ENCODE measurements at places on chromosomes 7 and 10.
A peak's percentile ranks its signal among the peaks of the same experiment; 100 is the strongest.

DNA sequence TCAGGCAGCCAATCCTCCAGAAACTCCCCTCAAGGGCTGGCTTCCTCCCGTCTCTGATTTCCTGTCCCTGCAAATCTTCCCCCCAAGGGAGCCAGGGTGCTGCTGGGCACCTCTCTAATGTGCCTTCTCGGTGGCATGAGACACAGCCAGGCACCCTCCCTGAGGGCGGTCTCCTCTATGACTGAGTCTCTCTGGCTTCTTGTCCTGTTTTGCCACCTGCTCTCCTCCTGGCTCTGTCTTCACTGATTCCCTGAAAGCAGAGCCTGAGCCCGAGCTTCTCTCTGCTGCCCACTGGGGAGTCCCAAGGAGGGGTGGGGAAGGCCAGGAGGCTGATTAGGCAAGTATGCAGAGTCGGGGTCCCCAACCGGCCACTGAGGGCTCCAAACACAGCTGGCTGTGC lies 60.4 kb upstream of the INSIG1 start:
- DNase-seq: no peak

DNA sequence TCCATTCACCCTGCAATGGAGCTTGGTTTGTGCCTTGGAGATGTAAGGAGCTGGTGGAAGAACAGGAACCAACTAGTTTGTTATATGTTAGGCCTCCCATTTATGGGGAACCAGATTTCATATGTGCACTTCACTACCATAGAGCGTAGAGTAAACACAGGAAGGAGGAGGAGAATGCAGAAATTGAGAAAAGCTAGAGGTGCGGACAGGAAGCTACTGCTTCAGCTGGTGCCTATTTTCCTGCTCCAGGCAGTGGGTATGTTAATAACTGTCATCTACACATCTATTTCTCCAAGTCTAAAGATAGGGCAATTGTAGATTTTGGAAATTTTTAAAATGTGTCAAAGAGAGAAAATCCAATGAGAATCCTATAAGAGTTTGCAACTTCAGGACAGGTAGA lies 482.2 kb downstream of the PLXDC2 start:
- DNase-seq: no peak

- no peak for DNase-seq
These were observed 917.0 kb downstream of the TYW1 start for GRCh38 chr7:67913604-67914003.

GRCh38 chr7:38822549-38822948 lies 86.4 kb downstream of the VPS41 start:
- DNase-seq: no peak

DNA sequence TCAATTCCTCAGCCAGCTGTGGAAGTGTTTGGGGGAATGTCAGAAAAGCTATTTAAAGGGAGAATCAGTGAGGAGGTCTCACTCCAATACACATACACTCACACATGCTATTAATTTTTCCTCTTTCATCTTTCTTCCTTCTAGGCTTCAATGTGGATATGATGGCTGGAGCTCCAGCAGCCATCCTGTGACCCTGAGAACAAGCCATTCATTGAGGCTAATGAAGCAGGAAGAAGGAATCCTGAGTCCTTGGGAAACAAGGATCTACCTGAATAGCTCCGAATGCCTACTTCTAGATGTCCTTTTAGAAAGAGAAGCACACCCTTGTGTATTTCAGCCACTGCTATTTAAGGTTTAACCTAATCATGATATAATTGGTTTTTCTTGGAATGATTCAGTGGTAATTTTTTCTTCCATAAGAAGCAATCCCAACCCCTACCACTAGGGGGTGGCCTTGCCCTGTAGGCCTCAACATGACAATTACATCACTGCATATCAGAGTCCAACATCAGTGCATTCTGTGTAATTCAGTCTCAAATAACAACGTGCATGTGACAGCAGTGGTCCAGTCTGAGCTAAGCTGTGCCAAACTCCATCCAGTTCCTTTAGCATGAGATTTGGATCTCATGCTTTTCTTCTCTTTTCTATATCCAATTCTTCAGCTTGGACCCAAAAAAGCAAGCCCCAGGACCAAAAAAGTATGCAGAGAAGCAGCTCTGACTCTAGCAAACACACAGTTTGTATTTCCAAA lies 85.3 kb upstream of the ANKRD1 start:
- peak; percentile 36 for DNase-seq

GRCh38 chr10:60534761-60535389 lies 145.2 kb upstream of the ANK3 start:
- DNase-seq: no peak

- DNase-seq: peak; percentile 28
These were observed 22.2 kb upstream of the PARP12 start for GRCh38 chr7:140084972-140085371.

GRCh38 chr10:36450380-36450779 lies 675.0 kb upstream of the ANKRD30A start:
- DNase-seq: no peak

GRCh38 chr7:35026150-35026549 lies 11.1 kb downstream of the DPY19L1 start:
- DNase-seq: no peak

GRCh38 chr7:31735991-31736982 lies 49.3 kb downstream of the PPP1R17 start:
- peak; percentile 10 for DNase-seq

GRCh38 chr10:74297389-74298080 lies 146.5 kb downstream of the ADK start:
- DNase-seq: no peak

DNA sequence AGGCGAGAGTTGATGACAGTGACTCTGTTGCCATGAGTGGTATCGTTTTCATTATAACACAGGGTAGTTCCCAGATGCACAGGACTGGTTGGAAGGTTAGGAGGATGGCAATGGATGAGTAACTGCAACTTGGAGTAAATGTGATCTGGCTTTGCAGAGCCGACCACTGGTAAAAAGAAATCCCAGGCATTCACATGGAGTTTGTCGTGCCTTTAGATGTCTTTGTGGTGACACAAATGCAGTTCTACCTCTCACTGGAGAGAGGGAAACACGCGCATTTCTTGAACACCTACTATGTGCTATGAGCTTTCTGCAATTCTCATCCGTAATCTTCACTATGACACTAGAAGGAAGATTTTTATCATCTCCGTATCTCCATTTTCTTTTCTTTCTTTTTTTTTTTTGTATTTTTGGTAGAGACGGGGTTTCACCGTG lies 1.7 kb upstream of the MNX1 start:
- no peak for DNase-seq

DNA sequence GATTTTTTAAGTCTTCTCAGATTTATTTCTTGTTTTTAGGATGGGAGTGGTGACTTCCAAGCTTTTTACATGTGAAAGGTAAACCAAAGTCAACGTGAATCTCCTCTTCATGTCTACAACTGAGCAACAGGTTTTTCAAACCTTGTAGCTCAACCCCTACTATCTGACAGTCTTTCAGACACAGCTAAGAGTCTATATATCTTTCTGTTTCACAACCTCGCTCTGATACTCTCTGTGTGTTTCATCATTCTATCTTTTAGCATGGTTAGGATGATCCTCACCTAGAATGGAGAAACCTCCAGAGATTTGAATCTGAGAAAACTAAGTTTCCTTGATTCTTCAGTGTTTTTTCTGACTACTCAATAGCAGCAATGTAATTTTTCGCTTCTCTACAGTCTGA lies 96.1 kb downstream of the EPDR1 start:
- DNase-seq: no peak

- DNase-seq: no peak
These were observed 22.0 kb upstream of the FZD1 start for GRCh38 chr7:91242097-91242844.

DNA sequence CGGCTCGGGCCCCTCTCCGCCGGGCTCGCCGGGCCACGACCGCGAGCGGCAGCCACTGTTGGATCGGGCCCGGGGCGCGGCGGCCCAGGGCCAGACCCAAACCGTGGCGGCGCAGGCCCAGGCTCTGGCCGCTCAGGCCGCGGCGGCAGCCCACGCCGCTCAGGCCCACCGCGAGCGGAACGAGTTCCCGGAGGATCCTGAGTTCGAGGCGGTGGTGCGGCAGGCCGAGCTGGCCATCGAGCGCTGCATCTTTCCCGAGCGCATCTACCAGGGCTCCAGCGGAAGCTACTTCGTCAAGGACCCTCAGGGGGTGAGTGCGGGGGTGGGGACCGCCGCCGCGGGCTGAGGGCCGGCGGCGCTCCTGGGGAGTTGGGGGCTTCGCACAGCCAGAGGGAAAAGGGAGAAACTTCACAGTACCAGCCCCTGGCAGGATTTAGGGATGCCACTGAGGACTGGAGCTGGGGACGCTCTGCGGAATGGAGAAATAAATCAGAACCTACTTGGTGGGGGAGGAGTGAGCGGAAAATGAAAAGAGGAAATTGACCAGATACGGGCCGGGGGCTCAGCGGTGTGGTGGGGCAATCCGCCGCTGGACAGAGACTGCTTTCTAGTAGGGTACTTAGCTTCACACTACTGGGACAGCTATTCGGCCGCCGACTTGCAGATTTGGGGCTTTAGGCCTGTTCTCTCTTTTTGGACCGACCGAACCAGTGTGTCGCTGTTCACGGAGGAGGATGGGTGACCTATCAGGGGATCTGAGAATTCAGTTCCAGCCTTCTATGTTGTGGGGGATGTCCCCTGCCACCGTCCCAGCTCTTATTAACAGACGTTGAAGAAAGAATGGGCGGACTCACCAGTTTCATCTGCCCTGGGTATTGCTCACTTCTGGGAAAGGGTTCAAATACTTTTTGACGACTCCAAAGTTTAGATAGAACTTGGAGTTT lies 669 bp downstream of the PI4K2A start:
- DNase-seq: no peak

GRCh38 chr7:19364950-19365349 lies 219.7 kb upstream of the FERD3L start:
- no peak for DNase-seq

DNA sequence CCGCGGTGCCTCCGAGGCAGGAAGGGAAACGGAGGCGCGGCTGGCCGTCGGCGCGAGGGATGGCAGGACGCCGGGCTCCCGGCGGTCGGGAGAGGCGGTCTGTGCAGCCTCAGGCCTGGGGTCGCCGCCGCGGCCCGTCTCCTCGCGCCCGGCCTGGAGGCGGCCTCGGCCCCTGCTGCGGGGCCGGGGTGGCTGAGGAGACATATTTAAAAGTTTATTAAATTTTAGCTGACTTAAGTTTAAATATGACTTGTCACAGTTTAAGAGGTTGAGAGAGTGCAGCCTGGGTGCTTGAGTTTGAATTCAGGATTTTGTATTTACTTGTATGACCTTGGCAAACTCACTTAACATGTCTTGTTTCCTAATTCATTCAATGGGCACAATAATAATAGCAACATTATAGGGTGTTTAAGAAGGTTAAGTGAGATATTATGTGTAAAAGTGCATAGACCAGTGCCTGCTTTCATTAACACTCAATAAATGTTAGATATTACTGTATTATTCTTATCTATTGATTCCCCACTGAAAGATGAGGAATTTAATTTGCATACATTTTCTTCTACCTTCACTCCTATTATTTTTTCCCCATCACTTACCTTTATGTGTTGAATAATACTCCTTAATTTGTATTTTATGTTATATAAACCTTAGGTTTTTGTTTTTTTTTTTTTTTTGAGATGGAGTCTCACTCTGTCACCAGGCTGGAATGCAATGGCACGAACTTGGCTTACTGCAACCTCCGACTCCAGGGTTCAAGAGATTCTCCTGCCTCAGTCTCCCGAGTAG lies 718 bp downstream of the DYNC2I1 start:
- no peak for DNase-seq

DNA sequence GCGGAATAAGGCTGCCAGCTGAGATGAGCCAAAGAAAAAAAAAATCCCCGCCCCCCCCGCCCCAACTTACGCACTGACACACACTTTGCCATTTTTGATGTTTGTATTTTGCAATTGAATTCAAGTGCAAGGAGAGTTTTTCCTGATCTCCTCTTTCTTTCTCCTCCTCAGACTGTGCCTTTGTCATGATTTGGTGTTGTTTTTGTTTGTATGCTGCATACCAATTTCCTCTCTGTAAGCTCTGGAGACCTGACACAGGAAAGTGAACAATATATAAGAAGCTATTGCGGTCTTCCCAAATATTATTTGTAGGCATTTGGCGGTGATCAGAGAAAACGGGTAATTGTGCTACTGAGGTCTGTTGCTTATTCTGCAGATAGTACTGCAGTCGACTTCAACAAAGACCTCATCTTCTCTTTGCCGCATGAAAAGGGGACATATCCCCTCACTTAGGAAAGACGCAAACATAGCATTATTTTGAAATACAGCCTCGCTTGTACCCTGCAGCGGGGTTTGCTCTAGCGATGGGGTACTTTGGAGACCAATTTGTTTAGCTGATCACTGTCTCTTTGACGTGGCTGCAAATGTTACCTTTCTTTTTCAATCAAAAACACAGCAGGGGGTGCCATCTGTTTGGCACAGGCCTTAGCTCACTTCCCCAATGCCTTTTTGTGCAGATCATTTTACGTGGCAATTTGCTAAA lies 206.6 kb downstream of the SKAP2 start:
- DNase-seq: no peak

DNA sequence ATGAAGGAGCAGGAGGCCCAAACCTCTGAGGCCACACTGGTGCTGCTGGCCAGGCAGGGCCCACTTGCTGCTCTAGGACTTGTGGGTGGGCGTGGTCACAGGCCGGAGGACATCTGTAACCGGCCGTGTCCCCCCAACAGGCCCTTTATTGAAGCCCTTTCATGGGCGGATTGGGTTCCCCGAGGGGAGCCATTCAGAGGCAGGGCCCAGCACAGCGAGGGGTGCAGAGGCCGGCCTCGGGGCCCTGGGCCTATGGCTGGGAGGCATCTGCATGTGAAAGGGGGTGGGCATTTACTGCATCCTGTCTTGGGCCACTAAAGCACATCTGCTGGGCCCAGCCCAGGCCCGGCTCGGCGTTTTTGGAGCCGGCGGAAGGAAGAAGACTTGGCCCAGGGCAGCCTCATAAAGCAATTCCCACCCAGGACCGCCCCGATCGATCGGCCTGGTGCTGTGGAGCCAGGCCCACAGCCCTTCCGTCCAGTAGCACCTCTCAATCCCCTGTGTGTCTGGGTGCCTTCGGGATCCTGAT lies 8.4 kb downstream of the LHPP start:
- DNase-seq: no peak

DNA sequence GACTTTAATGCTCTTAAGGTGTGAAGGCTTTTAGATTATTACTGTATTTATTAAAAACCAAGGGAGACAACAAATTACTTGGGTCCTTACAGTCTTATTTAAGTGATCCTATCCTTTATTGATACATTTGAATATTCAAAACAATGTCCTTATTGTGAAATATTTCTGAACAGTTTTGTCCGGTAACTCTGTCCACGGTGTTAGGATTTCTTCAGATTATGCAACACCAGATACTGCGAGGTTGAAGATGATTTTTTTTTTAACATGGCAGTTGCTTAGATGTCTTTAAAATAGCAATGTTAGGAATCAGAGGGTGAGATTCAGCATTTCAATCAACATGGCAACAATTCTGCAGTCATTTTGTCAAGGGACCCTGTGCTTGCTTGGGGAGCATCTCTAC lies 176.5 kb downstream of the CSTF2T start:
- no peak for DNase-seq

- DNase-seq: peak; percentile 64
These were observed 25.3 kb downstream of the CCDC6 start for GRCh38 chr10:59880971-59881510.

DNA sequence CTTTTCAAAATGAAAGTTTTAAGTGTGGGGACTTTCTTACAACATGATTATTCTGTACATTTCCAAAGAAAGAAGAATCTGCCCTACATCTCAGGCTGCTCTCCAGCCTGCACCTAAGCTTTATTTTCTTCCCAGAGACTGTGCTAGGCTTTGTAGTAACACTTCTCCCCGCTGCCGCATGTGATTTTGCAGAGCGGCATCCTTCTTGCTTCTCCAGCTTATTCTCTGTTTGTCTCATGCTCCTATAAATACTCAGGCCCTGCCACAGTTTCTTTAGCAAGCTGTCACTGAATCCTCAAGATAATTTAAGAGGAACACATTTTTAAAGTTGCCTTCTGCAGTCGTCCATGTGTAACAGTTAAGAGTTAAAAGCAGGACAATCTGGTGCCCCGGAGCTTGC lies 53.5 kb downstream of the INSYN2A start:
- no peak for DNase-seq
